ENCODE measurements at places on chromosomes 5 and 9.

DNA sequence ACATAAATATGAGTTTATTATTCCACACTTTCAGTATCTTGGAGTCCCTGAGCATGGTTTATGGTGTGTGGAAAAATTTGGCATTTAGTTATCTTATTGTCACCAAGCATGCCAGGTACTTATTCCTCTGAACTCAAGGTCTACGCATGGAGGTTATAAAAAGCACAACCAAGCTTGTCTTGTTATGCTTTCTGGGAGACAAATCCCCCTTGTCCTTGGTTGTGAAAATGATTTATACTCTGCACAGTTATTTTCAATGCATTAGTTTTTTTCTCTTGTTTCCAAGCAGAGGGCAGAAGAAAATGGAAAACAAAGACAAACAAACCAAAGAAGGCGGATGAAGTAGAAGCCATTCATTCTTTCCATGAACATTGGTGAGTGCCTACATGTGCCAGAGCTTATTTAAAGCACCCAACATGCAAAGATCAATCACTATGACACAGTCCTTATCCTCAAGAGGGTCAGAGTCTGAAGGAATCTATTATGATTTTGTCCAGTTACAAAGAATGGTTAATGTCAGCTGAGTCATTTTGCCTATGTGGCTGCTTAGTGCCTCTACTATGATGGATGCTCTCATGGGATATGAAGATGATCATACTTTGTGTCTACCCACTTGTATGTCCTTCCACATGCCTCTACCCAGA, 323.1 kb downstream of the TENT4A start:
- DNase-seq = no peak

DNA sequence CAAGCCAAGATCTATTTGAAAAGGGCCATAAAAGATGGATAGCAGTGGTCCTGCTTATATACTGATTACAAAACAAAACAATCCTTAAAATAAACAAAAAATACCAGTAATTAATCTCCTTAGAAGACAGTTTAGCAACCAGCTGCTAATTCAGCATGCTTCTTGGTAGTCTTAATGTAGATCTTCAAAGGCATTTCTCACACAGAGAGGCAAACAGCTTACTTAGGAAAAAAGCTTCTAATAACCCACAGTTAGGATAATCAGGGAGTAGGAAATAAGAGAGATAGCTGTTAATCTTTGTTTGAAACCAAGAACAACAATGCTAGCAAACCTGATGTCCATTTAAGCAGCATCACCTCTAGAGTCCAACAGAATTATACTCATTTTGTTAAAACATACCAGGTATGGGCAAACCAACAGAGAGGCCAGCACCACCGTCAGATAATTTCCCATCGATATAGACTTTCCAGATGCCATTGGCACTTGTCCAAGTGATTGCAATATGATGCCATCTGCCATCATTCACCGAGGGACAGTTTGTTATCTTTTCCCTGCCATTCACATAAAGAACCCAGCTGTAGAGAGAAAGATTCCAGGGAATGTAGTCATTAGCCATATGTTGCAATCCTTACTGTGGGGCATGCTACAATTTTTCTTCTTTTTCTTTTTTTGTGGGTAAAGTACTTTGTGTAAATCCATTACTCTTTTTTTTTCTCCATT, 105.6 kb upstream of the TXNDC8 start:
- no peak for DNase-seq

GRCh38 chr5:36647046-36647445, 40.6 kb downstream of the SLC1A3 start:
- DNase-seq = no peak

DNA sequence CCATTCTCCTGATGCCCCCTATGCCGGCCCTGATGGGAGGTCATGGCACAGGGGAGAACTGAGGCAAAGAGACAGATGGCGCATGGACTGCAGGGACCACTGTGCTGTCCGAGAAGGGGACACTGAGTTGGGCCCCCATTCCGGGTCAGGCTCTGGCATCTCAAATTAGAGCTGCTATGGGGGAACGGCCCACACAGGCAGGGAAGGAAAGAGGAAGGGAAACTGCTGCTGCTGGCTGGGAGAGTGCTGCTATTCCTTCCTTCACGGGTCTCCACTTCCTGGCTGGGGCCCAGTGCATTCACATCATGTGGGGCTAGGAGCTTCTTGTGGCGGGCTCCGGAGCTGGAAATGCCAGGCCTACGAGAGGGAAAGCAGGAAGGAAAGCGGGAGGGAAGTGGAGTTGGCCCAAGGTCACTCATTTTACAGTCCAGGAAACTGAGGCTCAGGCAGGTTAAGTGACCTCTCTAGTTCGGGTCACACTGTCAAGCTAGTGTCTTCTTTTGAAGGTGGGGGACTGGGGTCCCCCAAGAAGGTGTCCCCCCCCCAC, 1.3 kb upstream of the CARD19 start:
- DNase-seq = no peak

DNA sequence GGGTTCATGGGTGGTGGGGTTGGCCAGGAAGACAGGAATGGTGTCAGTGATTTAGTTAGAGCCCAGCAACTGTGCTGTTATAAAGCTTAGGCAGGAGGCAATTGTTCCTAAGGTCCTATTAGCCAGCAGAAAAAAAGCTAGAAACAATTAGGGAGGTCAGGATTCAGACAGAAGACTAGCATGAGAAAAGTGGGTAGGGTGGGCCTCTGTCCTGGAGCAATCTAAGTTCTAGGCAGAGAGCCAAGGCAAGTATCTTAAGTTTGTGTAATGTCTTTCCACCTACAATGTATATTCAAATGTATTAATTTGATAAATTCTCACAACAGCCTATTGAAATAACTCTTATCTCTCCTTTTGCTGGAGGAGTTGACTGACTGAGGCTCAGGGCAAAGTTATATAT, 6.1 kb upstream of the ZFAND5 start:
- no peak for DNase-seq

DNA sequence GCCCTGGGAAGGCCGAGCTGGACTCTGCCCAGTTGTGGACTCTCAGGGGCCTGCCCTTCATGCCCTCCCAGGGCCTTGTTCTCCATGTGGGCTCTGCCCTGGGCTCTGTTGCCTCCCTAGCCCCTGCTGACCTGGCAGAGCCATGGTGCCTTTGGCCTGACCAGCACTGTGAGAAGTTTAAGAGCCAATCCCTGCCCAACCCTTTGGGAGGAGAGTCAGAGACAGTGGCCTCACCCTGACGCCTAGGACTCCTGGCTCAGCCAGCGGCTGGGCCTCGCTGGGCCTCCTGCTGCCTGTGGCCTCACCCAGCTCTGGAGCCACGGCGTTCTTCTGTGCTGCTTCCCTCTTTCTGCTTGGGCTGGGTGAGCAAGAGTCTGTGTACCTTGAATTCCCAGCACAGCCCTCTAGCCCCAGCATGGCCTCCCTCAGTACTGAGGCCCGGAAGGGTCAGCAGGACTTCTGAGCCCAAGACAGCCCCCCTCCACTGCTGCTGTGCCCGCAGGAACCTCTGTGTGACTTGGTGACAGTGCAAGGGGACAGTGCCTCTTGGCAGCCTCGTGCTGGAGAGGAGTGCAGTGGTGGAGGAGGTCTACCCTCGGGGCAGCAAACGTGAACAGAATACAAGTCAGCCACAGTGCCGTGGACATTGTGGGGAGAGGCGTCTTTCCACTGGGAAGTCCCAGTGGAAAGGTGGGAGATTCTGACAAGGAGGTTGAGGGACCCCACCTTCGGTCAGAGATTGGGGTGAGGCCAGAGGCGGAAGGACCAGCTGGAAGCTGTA, 97.4 kb downstream of the CACNA1B start:
- no peak for DNase-seq
